Adipocyte (in vitro differentiated cells): ENCODE measurements at places on chromosomes 2 and 18.

GRCh38 chr18:49055754-49056172 lies 105.0 kb upstream of the SMAD7 start:
- no peak for DNase-seq

- DNase-seq: no peak
These were observed 63.9 kb downstream of the ARHGAP15 start for GRCh38 chr2:143193121-143193520.

- DNase-seq: peak; percentile 66
These were observed 175.7 kb upstream of the RND3 start for GRCh38 chr2:150663143-150663542.

DNA sequence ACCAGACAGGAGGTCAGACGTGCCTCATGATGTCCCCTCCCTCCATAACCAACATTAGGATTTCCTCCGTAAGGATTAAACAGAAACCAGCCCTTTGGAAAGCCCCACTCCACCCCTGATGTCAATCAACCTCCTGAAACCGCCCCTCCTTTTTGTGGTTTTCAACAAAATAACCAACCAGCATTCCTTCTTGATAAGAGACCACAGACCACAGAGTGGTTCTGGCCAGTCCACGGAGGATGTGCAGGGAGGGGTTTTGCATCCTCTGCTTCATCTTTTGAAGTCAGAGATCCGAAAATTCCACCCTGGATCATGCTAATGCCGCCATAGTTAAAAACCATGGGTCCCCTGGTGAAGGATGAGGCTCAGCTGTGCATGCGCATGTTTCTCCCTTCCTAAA lies 180.0 kb upstream of the CCDC150 start:
- peak; percentile 56 for DNase-seq

GRCh38 chr2:127074358-127074757 lies 32.6 kb downstream of the BIN1 start:
- DNase-seq: no peak

- no peak for DNase-seq
These were observed 14.1 kb upstream of the OTOS start for GRCh38 chr2:240154606-240155005.

- DNase-seq: peak; percentile 77
These were observed 749 bp downstream of the STK25 start for GRCh38 chr2:241507430-241508239.

DNA sequence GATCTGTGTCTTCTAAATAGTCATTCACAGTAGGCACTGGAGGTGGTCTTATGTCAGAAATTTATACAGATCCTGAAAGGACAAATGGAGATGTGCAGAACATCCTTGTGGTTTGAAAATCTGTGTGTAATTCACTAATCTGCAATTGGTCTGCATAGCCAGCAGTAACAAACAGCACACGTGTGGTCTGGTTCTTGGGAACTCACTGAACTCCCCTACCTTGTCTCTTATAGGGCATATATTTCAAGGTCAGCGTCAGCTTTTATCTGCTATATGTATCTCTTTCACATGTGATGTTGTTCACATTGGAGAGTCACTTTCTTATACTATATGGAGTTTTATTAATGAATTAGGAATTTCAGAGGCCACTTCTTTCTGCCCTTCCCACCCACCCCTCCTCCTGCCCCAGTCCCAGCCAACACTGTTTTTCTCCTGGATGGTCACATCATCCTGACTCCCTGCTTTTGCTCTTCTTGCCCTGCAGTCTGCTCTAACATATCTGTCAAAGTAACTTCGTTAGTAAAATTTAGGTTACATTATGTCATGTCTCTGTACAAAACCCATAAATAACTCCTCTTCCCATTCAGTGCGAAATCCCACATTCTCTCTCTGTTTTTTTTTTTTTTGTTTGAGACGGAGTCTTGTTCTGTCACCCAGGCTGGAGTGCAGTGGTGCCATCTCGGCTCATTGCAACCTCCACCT lies 35.4 kb upstream of the CABYR start:
- no peak for DNase-seq

- DNase-seq: no peak
These were observed 101.6 kb downstream of the LBH start for GRCh38 chr2:30332791-30333453.

- DNase-seq: peak; percentile 44
These were observed 211.6 kb upstream of the MMADHC start for GRCh38 chr2:149799013-149799705.

- no peak for DNase-seq
These were observed 7.3 kb downstream of the PROKR1 start for GRCh38 chr2:68650645-68651044.

- no peak for DNase-seq
These were observed 806.4 kb upstream of the FANCL start for GRCh38 chr2:59047373-59047995.

- no peak for DNase-seq
These were observed 111.1 kb downstream of the MYT1L start for GRCh38 chr2:2219984-2220383.

DNA sequence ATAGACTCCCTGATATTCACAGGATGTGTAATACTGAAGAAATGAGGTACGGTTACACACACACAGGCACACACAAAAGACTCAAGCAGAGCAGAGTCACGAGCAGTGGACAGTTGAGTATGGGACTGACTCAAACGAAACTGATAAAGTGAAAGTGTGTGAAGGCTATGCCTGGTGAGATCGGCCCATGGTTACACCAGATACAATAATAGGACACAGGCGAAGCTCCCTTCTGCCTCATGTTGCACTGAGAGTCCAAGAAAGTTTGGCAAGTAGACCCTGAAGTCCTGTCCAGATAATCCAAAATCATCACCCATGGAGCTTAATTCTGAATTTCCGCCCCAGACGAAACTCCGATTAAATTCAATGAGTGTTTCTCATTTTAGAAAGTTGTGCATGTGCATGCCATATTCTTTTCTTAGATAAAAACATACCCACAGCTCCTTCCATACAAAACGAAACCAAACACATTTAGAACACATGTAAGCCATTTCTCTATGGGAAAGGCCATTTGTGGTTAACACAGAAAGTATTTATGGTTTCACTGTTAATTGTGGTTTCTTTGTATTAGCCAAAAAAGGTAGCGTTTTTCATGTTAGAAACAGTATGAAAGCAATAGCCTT lies 567.6 kb downstream of the PLCL1 start:
- peak; percentile 77 for DNase-seq

DNA sequence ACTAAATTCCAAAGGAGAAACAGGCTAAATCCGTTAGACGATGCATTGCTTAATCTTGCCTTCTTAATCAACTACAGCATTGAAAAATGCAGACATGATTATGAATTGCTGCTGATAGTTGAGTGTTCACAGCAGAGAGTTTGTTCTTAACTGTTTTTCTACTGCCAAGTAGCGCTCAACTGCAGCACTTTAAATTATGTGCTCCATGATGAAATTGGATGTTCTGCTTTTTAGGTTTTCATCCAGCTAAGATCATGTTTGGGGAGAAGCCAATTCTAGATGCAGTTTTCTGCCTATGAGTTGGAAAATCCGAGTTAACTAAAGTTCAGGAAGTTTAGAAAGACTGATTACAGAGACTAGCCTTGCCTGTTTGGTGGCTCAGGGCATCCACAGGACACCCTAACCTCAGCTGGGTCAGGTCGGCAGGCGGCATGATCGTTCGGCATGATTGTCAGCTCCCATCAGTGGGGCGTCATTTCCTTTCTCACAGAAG lies 119.4 kb upstream of the PIEZO2 start:
- peak; percentile 79 for DNase-seq

DNA sequence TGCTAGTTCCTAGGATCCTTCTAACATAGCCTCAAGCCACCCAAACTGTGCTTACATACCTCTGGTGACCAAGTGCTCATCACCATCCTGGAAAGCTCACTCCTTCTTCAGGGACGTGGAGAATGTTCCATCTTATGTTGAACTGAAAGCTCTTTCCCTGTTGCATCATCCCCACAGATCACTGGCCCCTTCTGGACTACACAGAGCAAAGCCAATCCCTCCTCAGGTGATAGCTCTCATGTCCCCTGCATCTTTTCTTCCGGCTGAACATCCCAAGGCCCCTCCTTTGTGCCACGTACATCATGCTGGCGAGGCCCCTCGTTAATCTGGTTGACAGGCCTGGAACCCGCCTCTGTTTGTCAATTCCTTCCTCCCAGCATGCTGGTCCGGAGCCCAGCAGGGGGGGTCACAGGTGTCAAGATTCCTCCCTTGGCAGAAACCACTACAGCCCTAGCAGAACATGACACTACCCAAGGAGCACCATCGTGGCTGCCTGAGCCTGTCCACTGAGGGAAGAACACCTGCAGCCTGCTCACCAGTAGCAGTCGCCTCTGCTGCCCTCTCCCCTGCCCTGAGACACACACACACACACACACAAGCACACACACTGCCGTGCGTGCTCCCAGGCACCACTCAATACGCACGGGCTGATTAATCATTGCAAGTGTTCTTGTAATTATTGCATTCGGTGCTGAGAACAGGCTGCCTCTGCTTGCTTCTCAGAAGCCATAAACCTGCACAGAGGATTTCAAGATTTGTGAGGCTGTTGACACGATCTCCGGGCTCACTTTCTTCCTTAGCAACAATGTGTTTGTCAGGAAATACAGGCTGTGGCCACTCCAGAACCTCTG lies 6.3 kb upstream of the KCNK3 start:
- DNase-seq: no peak

GRCh38 chr2:202009019-202009481 lies 24.6 kb upstream of the FZD7 start:
- DNase-seq: no peak

GRCh38 chr2:142989273-142990204 lies 112.1 kb downstream of the KYNU start:
- DNase-seq: peak; percentile 84

DNA sequence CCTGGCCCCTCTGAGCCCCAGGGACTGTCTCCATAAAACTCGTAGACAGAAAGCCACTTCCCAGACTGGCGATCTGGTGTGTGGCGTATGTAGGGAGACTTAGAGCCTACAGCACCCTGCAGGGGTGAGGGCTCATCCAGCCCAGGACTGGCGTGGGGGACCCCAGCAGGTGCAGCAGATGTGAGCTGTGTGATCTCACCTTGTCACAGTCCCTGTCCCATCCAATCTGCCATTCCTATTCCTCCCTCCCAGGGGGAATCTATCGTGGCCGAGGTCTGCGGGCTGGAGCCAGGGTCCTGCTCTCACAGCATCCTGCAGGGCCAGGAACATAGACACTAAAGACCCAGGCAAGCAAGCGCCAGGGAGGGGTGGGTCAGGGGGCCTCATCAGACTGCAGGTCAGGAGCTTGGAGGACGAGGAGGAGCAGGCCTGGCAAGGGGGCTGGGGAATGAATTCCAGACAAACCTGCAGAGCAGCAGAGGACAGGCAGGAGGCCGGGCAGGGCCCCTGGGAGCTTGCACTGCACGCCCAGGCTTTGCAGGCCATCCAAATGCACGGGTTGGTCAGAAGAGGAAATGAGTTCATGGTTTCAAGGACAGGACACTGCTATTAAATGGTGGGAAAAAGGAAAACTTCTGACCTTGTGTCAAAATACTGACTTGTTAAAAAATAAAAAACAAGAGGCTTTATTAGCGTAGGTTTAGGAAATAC lies 32.5 kb downstream of the HS6ST1 start:
- DNase-seq: no peak

GRCh38 chr2:196234672-196235071 lies 63.3 kb upstream of the STK17B start:
- peak; percentile 90 for DNase-seq

DNA sequence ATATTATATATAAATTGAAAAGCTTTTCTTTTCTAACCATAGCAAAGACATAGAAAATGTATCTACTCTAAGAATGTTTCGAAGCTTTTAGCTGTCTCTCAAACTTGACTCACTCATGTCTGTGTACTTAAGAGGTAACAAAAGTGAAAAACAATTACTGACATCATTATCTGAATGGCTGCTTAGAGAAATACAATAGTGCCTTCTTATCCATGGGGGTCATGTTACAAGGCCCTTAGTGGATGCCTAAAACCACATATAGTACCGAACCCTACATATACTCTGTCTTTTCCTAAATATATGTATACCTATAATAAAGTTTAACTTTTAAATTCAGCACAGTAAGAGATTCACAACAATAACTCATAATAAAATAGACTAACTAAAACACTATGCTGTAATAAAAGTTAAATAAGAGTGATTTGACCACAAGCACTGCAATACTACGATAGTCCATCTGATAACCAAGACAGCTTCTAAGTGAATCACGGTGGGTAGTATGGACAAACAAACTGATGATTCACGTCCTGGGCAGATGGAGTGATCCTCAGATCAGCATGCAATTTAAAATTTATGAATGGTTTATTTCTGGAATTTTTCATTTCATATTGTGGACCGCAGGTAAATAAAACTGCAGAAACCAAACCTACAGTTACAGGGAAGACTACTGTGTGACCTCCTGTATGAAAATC lies 246.2 kb downstream of the XIRP2 start:
- peak; percentile 55 for DNase-seq

- DNase-seq: no peak
These were observed 67.7 kb upstream of the DNMT3A start for GRCh38 chr2:25409468-25409867.

DNA sequence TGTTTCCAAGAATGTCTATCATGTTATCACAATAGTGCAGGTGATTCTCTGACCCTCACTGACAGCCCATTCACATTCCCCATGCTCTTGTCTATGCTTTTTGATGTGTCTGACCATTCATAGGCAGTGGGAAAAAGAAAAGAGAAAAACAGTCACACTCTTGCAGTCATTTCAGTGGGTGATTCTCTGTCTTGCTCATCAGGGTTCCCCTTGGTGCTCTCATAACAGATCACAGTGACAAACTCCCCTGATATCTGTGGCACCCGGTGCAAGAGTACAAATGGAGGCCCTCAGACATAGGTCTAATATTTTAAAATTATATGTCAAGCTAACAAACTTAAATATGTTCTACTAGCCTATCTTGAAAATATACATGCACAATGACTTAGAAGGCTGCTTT lies 72.7 kb upstream of the PPP1CB start:
- DNase-seq: no peak

DNA sequence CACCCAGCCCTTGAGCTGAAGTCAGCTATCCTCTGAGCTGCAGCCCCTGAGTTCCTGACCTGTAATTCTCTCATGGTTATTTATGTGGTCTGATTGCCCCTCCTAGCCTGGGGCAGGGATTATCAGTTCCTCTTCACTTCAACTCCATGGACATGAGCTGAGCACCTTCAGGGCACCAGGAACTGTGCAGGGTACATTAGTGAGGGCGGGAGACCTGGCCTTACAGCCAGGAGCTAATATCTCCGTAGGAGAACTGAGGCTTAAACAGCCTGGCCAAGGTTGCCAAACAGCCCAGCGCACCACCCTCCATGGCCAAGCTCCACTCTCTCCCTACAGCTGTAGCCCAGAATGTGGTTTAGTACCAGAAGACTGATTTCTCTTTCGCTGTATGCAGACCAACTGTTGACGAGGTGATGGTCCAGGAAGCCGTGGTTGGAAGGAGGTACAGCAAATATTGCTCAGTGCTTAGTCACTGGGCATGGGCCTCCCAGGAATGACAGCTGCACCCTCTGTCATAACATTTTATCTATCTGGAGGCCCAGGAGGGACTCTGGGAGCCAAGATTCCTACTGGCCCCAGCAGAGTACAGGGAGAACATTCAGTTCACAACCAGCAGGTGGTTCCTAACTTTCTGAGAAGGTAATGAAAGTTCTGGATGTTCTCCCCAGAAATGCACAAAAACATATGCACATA lies 228.7 kb upstream of the SIX2 start:
- peak; percentile 75 for DNase-seq

GRCh38 chr18:36329684-36330434 lies 32.3 kb downstream of the FHOD3 start:
- no peak for DNase-seq

GRCh38 chr2:9292426-9292825 lies 85.8 kb downstream of the ASAP2 start:
- DNase-seq: no peak

GRCh38 chr18:79642626-79643025 lies 37.0 kb upstream of the CTDP1 start:
- DNase-seq: peak; percentile 56
